Fibroblast of gingiva (primary cell): ENCODE measurements at places on chromosomes 3 and 15.
A peak's percentile ranks its signal among the peaks of the same experiment; 100 is the strongest.

DNA sequence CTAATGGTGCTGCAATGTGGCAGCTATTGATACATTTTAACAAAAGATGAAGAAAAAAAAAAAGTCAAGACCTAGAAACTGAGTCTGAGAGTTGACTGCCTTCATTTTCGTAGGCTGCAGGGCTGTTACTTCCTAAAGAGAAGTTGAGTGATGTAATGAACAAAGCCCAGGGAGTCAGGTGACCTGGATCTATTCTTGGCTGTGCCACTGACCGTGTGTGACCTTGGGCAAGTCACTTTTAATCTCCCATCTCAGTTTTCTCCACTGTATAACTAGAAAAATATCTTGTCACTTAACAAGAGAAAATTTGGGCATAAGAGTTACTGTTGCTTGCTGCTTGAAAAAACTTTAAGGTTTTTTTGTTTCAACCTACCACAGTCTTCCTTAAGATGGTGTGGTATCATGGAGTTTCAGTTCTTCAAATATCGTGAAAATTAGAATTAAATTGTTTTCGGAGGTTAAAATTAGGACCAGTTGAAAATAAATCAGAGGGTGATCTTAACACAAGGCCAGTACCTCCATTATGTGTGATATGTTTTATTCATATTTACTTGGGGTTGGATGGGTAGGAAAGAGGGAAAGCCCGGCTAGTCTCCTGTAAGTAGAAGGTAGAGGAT is 5.8 kb downstream of the FMN1 start:
- no peak for DNase-seq

GRCh38 chr3:100850701-100851100 is 141.4 kb downstream of the TFG start:
- DNase-seq, result no peak

DNA sequence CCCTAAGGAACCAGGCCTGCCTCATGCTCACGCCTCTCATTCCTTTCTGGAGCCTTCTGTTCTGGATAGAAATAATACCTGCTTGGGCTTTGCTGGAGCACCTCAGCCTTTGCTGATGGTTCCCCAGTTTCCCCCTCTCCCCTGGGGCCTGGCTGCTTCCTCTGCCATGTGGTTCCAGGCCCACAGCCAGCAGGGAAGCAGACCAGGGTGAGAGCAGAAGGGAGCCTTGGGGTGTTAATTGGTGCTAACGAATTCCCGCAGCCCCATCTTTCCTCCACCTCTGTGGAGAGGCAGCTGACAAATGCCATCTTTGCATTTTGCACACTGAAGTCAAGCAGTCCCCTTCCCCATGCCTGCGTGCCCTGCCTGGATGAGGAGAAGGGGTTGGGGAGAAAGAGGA is 13.1 kb upstream of the CORO2B start:
- no peak for DNase-seq

GRCh38 chr3:97880267-97880666 is 58.5 kb downstream of the CRYBG3 start:
- DNase-seq, result no peak

GRCh38 chr15:25763331-25763751 is 99.8 kb downstream of the ATP10A start:
- DNase-seq, result no peak

DNA sequence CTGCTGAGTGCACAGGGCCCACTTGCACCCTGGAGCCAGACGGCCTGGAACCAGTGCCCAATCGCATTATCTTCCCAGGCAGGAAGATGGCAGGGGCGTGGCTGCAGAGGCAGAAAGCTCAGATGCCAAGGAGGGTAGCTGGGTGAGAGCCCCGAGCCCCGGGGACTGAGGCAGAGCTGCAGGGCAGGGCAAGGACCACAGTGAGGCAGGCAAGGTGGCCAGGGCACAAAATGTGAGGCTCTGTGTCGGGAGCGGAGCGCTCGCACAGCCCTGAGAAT is 1.6 kb upstream of the CCDC33 start:
- no peak for DNase-seq

DNA sequence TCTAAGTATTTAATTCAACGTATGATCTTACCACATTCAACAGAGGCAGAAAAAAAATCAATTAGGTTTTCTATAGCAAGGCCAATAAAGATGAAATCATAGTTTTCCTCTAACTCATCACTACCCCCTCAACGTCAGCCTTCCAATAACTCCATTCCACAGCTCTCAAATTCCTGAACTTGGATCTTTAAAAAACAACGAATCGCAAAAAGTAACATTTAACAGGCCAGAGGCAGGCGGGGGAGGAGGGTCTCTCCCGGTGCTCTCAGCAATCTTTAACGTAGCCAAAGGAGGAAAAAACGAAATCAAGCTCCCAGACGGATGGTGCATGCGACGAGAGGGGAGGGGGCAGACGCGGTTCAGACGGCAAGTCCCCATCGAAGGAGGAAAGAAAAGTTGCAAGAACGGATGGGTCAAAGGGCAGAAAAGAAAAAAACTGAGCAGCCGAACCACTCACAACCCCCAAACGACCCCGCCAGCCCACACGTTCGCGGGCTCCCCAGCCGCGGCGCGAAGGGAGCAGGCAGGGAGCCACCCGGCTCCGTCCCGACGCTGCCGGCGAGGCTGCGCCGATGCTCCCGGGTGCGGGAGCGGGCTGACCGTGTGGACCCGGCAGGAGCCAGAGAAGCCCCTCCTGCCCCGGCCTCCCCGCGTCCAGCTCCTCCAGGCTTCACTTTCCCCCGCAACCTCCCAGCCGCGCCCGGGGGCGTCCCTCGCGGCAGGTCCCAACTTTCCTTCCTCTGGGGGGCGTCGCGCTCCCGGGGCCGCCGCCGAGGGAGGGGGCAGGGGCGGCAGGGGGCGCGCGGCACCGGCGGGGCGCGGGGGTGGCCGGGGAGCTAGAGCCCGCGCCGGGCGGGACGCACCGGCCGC is 703 bp downstream of the PEAK1 start:
- peak; percentile 24 for DNase-seq

DNA sequence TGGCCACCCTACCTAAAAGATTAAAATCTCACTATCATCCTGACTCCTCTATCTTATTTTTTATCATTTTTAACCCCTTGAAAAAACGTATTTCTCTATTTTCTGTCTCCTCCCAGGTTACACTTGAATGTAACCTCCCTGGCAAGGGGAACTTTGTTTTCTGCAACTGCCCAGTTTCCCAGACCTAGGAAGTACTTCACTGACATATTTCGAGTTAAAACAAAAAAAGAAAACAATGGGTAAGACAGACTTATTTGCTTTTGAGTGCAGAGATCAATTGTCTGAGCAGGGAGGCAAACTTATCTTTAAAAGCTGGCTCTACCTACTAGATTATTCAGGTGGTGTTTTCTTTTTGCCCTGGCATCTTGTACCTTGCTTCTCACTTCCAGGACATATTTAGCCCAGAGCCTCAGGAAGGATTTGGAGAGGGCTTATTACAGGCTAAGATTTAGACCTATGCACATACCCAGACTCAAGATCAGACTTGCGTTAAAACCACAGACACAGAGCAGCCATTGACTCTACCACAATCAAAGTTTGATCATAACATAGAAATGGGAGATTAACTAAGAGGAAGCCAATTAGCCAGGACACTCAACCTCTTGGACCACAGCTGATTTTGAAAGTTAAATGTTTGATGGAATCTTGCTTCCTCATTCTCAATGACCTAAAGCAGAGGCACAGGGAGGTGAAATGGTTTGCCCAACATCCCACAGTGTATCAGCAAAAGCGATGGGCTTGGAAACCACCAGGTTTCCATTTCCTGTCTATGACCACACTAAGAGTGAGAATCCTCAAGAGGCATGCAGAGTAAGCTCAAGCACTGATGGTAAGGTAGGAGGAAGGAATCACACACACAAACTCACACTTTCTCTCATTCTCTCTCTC is 169.5 kb upstream of the THBS1 start:
- DNase-seq, result no peak

- DNase-seq, result no peak
These were observed 755 bp downstream of the PARP15 start for GRCh38 chr3:122578069-122578740.

GRCh38 chr15:99486371-99487336 is 79.1 kb upstream of the MEF2A start:
- peak; percentile 98 for DNase-seq

DNA sequence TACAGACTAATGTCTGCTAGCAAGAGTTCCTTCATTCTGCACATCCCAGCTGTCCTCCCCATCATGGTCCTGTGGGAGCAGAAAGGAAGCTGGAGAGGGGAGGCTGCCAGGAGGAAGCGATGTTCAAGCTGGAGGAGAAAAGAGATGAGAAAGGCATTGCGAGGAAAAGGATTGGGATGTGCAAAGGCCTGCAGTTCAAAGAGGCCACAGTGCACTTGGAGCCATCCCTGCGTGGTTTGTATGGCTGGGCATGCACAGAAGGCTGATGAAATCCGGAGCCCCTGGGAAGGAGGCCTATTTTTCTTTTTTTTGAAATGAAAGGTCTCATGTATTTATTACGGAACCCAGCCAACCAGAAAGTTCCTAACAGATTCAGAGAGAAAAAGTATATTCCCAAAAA is 22.8 kb downstream of the AMOTL2 start:
- DNase-seq, result peak; percentile 57

DNA sequence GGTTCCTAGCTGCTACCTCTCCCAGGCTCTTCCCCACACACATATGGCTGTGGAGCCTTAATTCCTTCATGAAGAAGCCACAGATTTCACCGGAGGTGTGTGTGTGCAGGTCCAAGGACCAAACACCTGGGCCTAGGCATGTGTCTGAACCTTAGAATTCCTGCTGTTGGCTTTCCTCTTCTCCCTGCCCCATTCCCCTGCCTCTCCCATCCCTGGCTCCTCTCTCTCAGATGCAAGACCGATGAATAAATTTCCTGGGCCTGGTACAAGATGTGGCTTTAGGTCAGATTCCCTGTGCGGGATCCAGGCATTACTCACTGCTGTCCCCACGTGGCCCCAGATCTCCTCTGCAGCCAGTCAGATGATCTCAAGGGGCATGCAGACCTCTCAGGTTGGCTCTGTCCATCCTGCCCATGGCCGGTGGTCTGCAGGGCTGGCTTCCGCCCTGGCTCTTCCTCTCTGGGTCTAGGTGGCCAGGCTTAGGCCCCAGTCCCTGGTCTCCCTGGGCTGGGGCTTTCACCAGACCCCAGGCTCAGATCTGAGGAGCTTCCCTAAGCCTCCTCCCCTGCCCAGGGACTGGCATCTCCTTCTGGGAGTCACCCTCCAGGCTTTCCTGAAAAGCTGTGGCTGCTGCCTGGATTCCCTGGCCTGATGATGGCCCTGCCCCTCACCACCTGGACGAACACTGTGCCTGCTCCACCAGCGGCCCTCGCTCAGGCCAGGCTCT is 20.5 kb downstream of the CCR9 start:
- peak; percentile 56 for DNase-seq

- peak; percentile 93 for DNase-seq
These were observed 36.7 kb upstream of the BLM start for GRCh38 chr15:90680371-90680935.

- DNase-seq, result no peak
These were observed 264.0 kb downstream of the TIGIT start for GRCh38 chr3:114557791-114558190.

GRCh38 chr3:9302425-9303181 is 53.2 kb upstream of the SRGAP3 start:
- DNase-seq, result peak; percentile 57

- DNase-seq, result no peak
These were observed 17.5 kb downstream of the TGM5 start for GRCh38 chr15:43249236-43249635.

DNA sequence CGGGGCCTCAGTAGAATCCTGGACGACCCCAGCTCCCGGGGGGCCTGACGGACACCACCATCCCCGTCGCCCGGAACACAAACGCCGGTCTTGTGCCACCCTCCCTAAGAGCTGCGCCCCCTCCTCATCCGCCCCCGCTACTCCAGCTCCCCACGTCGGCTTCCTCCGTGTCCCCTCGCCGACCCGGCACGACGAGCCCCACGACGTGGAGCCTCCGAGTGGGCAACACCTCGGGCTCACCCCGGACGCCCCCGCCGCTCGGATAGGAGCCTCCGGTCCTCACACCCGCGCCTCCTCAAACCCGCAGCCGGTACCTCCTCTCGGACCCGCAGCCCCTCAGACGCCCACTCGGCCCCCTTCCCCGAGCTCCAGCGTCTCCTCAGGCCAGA is 525 bp downstream of the NPTN start:
- DNase-seq, result no peak

DNA sequence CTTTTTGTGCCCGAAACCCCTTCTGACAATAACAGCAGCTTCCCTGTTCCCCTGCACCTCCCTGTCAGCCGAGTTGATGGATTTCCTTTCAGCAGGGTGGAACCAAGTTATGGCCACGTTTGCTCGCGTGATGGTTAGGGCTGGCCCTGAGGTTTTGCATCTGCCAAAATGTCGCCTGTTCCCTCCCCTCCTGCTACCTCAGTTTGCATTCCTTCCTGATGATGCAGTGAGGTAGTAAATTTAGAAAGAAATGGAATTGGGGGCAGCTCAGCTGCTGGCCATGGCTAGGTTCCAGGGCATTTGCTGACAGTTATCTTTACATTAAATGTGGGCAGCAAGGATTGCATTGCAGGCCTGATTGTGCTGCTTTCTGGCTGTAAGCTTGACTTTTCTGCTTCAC is 13.2 kb downstream of the LIMD1 start:
- DNase-seq, result no peak

GRCh38 chr3:147393261-147393942 is 12.9 kb downstream of the ZIC4 start:
- no peak for DNase-seq

DNA sequence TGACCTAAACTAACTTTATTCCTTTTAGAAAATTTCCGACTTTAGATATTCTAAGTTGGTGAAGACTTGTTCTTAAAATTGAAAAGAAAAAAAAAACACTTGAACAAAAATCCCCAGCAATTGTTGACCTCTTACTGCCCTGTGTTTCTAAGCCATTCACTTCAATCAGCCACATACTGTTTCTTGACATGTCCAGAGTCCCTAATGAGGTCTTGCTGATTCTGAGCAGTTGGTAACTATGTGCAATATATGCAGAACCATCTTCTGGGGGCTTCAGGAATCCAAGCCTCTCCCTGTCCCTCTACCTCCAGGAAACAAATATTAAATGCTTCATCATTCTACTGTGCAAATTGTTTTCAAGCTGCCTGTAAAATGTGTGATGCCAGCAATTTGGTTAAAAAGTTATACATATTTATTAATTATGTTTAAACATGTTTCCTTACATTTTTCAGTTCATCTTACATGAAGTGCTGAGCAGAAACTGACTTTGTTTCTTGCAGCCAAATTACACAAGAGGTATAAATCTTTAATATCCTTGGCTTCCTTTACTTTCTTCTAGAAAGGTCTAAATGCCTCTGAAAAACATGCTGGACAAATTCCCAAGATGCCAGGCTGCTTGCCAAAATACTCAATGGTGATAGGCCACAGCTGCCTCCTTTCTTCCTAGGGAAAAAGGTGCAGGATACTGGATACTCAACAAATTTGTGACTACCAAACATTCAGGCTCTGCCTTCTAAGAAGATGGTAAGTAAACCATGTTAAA is 19.8 kb upstream of the GYG1 start:
- DNase-seq, result peak; percentile 51

GRCh38 chr3:107382631-107383030 is 5.4 kb downstream of the CCDC54 start:
- no peak for DNase-seq

DNA sequence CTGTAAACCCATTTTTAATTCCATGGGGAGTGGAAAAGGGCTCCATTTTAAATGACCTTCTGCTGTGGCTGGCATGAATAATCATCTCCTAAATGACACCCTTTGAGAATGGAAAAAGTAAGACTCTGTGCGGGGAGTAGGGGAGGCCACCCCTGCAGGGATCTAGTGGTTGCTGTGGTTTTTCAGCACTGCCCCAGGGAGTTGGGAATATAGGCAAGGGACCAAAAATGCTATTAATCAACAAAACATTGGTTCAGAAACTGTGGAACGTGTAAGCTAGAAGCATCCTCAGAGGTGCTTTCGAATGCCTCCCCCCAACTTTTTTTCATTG is 30.1 kb upstream of the ADAMTS7 start:
- peak; percentile 64 for DNase-seq

- DNase-seq, result peak; percentile 34
These were observed 26.7 kb upstream of the TMC3 start for GRCh38 chr15:81400640-81401236.
